ENCODE measurements at places on chromosomes 3 and 15.

DNA sequence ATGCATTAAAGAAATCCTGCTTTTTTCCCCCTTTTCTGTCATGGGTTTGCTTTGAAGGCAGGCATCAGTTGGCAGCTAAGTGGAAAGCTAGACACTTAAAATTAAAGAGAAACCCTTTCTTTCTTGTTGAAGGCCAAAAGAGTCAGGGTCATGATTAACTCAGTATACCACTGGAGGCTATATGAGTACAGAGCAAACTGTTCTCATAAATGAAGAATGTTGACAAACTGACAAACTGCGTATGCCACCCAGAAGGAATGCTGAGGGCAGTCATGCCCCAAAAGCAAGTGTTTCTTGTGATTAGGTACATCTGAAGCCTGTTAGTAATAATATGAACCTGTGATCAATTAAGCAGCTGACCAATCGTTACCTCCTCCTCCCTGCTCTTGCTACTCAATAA is 43.6 kb upstream of the COL6A6 start:
- DNase-seq: no peak

- no peak for DNase-seq
Measured at GRCh38 chr3:127449486-127450212, 140.9 kb downstream of the TPRA1 start.

DNA sequence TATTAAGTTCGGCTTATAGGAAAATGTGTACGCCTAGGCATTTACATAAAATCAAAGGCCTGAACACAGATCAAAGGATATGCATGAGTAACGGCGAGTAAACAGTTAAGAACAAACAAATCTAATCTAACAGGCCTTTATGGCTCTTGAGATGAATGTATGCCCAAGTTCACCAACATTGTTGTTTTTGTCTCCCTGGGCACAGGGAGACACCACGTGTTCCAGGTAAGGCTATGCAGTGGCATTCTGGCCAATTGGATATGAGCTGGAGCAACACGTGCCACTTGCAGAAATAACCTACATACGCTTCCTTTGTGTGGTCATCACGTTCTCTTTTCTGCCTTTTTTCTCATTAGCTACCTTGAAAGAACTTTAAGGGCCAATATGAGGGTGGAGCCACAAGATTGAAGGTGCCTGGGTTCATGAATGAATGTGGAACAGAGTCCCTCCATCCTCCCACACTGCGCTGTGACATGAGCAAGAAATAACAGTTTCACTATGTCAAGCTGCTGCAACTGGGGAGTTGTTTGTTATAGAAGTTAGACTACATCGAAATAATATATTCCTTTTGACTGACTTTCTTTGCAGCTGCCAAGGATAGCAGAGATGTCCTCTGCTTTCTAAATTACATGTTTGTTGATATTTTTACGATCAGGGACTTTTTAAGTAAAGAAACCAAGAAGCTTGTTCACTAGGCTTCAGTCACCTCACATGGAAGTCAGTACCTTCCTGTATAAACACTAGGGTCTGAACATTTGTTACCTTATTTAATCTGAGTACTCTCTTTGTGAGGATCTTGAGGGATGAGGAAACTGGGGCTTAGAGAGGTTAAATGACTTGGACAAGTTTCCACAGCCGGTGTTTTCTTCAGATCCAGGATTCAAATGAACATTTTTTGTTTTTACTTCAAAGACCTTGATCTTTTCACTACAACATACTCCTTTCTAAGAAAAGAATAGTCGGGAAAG is 427.5 kb upstream of the TBL1XR1 start:
- no peak for DNase-seq

- DNase-seq: no peak
Measured at GRCh38 chr3:12195231-12195630, 36.5 kb upstream of the TIMP4 start.

DNA sequence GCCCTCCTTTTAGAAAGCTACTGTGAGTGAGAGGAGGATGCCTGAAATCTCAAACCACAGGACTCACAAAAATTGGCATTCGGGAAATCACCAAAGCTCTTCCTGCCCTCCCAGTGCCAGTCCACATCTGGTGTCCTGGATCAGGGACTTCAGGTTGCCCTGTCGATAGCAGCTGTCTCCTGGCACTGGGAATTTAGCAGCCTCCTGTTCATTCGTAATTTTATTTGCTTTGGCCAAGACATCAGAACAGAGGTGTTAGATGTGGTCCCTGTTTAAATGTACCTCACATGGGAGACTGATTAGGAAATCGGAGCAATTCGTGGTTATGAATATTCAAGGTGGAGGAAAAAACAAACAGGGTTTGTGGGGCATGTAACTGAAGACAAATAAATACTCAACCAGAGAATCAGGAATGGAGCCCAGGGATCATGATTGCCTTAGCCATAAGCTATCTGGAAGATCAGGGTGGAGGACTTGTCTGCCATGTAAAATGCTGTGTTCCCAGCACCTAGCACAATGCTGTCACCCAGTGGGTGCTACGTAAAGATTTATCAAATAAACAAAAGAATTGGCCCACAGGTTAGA is 265.2 kb upstream of the PROK2 start:
- DNase-seq: no peak

DNA sequence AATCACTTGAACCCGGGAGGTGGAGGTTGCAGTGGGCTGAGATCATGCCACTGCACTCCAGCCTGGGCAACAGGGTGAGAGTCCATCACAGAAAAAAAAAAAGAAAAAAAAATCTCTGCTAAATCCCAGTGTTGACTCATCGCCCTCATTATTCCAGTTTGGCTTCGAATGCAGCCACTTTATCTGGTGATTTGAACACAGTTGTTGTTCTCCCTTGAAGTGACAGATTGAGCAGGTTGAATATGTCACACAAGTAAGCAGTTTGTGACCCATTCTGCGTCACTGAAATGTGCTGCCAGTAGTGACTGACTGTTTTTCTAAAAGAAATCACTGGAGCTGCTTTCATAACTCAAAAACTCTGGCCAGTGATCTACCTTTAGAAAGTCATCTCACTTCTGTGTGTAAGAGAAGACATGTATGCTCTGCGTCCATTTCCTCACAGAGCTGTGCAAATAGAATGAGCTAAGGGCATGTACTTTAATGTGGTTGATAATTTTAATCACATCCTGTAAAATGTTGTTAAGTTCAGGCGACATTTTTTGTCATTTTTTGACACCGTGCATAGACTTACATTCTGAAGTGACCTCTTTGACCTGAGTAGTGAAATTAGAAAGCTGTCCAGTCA is 12.5 kb downstream of the DOCK3 start:
- no peak for DNase-seq

- no peak for DNase-seq
Measured at GRCh38 chr15:62941699-62942098, 100.8 kb upstream of the TPM1 start.
